ENCODE measurements at places on chromosomes 11 and 22.

GRCh38 chr11:80899381-80899780 lies 1458.6 kb upstream of the TENM4 start:
- DNase-seq: peak; percentile 13

DNA sequence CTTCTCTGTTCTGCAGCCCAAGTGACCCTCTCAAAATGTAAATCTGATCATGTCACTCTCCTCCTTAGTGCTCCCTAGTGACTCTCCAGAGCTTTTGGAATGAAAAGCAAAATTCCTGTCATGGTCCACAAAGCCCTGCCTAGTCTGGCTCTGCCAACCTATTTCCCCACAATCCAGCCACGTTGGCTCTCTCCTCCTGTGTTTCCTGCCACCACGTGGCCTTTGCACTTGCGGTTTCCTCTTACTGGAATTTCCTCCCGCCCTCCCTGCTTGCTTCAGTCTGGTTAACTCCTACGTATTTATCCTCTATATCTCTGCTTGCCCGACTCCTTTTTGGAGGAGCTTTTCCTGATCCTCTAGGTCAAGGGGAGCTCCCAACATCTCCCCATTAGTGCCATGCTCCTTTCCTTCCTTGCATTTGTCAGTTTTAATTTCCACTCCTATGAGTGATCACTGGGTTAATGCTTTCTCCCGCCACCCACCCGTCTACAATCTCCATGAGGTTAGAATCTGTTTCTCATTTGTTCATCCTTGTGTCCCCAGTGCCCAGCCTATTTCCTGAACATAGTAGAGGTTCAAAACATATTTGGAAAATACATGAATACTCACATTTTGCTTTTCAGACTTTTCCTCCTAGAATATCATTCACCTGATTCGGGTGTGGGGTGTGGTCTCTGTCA lies 11.5 kb downstream of the NNMT start:
- peak; percentile 32 for DNase-seq

GRCh38 chr22:48644997-48645396 lies 1182.7 kb downstream of the BRD1 start:
- DNase-seq: no peak

DNA sequence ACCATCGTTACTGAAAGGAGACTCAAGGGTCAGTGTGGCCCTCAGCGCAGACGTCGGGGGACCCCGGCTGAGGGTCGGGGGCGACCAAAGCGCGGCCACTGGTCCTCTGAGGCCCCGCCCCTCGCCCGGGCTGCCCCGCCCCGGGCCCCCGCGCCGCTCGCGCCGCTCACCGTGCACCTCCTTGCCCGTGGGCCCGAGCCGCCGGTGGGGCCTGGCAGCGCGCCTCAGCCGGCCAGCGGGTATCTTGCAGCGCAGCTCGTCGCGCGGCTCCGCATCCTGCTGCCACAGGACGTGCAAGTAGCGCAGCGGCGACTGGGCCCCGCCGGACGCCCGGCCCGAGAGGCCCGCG lies 419 bp downstream of the ANKRD54 start:
- peak; percentile 35 for DNase-seq

GRCh38 chr11:27934830-27935145 lies 173.2 kb downstream of the KIF18A start:
- DNase-seq: no peak

All from suppressor macrophage treated with lipopolysaccharide for 4 hours (primary cell).